ENCODE measurements at places on chromosomes 12 and 14.
A peak's percentile ranks its signal among the peaks of the same experiment; 100 is the strongest.

DNA sequence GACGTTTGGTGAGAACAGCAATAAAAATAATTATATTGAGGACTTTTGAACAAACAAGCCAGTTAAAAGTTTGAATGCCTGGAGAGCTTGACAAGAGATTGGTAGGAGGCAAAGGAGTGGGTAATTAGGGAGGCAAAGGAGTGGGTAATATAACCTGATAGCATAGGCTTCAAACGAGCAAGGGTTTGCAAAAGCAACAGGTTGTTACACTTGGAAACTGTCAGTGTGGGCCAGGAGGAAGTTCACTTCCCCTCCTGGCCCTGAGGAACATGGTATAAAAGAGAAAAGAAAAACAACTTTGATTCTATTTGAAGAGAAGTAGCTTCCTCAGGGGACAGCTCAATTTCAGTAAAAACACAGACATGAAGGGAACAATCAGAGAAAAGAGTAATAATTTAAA is 121.7 kb downstream of the CCER1 start:
- no peak for ATAC-seq

- ATAC-seq = no peak
Observed at GRCh38 chr12:103799857-103800771, 40.9 kb downstream of the NT5DC3 start.

- ATAC-seq = no peak
Observed at GRCh38 chr14:60353420-60353819, 104.4 kb downstream of the PPM1A start.

GRCh38 chr12:7075939-7076338 is 15.4 kb downstream of the C1S start:
- no peak for ATAC-seq

DNA sequence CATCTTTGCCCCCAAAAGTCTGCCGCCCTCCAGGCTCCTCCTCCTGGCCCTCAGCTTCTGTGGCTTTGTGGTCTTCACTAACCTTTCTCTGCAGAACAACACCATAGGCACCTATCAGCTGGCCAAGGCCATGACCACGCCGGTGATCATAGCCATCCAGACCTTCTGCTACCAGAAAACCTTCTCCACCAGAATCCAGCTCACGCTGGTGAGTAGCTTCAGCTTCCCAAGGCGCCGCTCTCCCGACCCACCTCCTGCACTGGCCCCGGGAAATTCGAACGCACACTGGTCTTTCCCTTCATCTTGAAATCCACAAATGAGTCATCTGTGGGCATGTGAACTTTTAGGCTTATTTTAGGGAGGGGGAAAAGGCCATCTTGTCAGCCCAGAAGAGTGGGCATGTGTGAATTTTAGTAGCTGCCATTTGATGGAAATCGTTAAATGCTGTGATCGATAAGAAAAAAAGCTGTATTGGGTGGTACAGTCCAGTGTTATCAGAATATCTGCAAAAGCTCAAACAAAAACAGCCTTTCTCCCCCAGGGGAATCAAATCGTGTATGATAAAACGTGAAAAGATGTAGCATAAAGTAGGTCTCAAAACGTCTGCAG is 700 bp downstream of the SLC35E3 start:
- ATAC-seq = peak; percentile 51

DNA sequence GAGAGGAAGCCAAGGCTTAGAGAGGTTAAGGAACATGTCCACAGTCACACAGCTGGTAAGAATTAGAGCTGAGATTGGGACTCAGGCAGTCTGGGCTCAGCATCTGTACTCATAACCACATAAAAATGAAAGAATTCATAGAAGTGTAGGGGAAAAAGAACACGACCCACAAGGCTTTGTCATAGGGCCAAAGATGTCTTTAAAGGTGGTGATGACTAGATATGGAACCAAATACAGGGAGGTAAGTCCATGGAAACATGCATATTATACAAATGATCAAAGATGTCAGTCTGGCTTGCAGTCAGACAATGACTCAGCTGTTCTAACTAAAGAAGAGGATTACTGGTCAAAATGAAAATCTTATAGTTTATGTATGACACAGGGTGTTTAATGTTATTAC is 7.2 kb upstream of the SSPN start:
- ATAC-seq = peak; percentile 85

DNA sequence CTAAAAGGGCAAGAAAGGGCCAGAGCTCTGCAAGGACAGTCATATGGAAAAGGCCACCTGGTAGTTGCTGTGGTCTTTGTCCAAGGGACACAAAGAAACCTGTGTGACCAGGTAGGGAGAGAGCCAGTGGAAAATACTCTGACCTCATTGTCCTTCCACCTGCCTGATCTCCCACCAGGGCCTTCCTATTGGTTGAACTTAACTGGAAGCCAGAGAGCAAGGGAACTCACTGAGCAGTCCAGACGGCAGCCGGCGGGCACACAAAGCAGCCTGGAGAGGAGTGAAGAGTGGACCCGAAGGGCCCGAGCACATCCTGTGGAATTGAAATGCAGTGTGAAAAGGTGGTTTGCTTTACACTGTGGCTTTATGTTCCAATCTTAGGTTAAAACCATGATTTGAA is 120.7 kb downstream of the SLC25A21 start:
- ATAC-seq = no peak

DNA sequence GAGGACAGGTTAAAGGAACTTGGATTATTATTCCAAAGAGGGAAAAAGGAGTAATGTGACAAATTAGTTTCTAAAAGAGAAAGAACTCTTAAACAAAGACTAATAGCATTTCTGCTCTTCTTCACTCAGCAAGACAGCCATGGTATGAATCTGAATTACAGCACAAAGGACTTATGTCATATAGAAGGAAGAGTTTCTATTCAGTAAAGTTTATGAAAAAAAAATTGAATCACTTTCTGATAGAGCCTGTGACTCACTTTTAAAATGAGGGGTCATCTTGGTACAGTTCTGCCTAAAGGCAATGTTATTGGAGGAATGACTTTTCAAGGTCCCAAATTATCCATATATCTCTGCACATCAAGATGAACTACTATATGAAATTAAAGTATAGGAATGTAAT is 101.7 kb downstream of the DUSP6 start:
- ATAC-seq = peak; percentile 18

GRCh38 chr14:28746247-28746646 is 20.3 kb upstream of the FOXG1 start:
- no peak for ATAC-seq

- ATAC-seq = no peak
Observed at GRCh38 chr14:94612580-94613554, 676 bp downstream of the SERPINA3 start.

Data from activated T-helper 17 cell treated with anti-CD3 and anti-CD28 coated beads, Interleukin-2, amount 50 U/mL, for 72 hours (primary cell).